ENCODE measurements at places on chromosomes 3 and 15.

GRCh38 chr3:74631351-74632140 is 17.1 kb upstream of the CNTN3 start:
- DNase-seq: no peak

- no peak for DNase-seq
Observed at GRCh38 chr3:105456017-105456416, 89.3 kb downstream of the ALCAM start.

DNA sequence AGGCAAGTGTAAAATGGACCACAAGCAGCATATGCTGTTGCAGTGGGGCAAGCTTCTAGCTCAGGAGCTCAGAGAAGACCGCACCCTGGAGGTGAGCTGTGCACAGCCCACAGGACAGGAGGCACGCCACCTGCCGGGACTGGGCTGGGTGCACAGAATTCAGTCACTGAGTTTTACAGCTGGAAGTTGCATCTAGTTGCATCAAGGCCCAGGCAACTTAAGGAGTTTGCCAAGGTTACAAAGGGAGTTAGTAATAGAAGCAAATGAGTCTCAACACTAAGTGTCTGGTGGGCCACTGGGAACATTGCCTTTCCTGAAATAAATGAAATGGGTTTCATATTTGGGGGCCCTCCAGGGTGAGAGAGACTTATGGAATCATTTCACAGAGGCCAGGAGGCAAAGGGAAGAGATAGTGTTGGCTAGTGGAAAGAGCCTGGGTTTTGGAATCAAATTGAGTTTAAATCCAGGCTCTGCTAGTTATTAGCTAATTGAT is 36.0 kb upstream of the TIMP4 start:
- no peak for DNase-seq

GRCh38 chr3:133901083-133901482 is 5.4 kb upstream of the RAB6B start:
- DNase-seq: no peak

- DNase-seq: no peak
Observed at GRCh38 chr3:52388933-52389332, 56.0 kb downstream of the SEMA3G start.

GRCh38 chr15:91801836-91802534 is 51.5 kb upstream of the SLCO3A1 start:
- no peak for DNase-seq

DNA sequence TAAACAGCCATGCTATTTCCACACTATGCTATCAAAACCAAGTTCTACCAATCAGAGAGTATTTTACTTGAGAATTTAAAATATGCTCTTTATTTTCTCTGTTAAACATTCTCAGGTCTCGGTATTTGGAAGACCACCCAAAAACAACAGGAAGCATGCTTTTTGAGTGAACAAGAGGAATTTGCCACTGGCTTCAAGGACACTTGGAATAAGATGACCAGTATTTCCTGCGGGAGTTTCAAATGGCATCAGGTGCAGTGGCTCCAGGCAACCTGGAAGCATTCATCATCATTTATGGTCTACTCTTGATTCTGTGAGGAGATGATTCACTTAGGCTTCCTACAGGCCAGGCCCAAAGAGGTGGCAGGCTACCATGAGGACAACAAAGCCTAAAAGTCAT is 305.7 kb upstream of the ATP11B start:
- DNase-seq: no peak

DNA sequence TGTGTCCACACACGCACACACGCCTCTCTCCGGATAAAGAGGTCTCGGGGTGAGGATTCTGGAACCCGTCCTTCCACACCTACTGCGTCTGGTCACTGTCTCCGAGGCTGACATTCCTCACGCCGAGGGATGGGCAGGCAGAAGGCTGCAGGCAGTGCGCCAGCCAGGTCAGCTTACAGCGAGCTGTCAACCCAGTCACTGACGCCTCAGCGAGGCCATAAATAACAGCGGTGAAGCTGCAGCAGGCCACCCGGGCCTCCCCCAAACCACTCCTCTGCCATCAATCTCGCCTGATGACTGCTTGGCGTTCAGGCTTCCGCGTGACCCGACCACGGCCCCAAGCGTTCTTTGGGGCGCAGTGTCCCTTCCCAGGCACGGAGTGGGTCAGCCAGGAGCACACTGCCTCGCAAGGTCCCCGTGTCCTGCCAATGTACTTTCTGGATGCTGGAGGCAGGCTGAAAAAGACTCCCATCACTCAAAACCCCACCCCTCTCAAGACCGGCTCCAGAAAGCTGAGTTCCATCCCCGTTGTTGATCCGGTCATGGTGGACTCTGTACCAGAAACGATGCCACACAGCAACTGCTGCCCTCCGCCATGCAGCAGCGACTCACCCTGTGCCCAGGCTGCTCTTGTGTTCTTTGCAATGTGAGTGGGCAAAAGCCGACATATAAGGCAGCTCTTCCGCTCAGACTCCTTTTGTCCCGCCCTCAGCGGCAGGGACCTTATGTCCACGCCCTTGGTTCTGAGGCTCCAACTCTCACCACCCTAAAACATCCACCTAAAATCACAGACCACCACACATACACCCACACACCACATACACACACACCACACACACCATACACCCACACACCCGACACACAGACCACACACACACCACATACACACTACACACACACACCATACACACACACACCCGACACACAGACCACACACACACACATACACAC is 27.1 kb downstream of the CPN2 start:
- no peak for DNase-seq

DNA sequence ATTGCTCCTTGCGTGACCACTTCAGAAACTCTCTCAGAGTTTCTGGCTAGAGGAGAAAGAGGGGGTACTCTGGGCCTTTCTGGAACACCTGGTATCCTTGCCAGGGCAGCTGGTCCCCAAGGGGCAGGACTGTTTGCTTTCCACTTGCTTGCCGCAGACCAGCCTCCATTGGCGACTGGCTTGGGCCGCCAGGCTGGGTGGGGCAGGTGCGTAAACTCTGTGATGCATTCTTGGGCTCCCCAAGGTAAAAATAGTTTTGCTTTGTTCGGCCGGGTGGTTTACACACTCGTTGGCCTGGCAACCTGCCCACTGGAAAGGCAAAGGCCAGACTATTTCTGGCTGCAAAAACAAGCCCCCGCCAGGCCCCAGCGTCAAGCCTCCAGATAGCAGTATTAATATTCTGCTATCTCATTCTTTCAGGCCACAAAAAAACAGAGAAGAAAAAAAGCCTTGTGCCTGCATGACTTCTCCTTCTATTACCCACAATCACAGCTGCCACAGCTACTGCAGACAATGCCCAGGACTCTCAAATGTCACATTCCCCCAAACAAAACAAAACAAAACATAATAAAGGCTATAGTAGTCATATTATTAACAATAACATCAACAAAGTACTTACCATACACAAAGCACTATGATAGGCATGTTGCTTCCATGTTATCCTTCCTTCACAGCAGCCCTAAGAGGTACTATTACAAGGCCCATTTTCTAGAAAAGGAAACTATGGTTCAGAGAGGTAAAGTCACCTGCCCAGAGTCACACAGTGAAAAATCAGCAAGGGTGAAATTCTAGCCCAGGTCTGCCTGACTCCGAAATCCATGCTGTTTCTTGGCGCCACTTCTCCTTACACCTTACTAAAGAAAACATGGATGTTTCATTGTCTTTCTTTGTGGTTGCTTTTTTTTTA is 14.0 kb upstream of the SSUH2 start:
- DNase-seq: no peak

DNA sequence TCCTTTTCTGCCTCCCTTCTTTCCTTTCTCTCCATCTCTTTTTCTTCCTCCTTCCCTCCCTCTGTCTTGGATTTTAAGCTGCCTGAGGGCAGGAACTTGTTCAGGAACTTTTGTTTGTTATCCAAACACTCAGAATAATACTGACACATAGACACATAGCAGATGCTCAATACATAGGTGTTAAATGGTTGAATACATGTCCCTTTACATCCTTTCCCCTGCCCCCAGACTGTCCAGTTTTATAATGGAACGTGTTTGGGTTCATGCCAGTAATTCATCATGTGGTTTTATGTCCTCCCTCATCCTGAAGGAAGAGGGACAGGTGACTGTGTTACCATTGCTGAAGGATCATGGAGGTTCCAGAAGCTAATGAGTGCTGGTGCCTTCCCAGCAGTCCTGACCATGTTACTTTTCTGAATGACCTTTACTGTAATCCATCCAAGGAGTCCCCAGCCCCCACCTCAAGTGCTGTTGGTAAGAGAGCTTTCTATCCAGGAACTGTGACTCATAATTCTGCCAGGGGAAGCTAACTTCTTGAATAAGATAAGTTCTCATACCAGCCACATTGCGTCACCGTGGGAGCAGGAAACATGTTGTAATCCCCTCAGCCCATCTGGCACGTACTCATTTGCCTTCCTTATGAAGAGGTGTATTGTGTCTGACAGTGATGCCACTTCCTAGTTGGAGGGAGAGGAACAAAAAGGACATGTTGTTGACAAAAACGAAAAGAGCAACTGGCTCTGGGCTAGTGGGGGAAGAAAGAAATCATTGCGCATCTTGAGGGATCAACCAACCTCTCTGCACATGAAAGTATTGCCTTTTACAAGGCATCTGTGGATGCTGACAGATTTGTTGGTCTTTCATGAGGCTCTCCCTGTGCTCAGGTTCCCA is 52.4 kb downstream of the IL1RAP start:
- DNase-seq: no peak

GRCh38 chr15:65246026-65246714 is 34.9 kb upstream of the CILP start:
- DNase-seq: no peak

GRCh38 chr3:152359385-152360248 is 90.9 kb downstream of the MBNL1 start:
- DNase-seq: no peak

DNA sequence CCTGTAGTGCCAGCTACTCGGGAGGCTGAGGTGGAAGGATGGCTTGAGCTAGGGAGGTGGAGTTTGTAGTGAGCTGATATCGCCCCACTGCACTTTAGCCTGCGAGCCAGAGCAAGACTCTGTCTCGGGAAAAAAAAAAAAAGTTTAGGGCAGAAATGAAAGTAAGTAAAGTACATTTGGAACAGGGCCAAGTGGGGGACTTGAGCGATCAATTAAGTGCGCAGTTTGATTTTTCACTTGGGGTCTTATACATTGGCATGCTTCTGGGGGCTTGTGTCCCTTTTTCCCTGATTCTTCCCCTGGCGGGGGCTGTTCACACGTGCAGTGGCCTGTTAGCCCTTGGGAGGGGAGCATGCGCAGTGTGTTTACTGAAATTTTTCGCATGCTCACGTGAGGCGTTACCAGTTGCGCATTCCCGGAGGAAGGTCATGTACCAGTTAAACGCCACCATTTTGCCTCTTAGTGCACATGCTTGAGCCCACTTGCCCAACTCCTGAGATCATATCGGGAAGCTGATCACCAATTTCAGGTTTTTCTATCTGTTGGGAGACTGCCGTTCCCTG is 42.0 kb downstream of the GALNT15 start:
- no peak for DNase-seq

DNA sequence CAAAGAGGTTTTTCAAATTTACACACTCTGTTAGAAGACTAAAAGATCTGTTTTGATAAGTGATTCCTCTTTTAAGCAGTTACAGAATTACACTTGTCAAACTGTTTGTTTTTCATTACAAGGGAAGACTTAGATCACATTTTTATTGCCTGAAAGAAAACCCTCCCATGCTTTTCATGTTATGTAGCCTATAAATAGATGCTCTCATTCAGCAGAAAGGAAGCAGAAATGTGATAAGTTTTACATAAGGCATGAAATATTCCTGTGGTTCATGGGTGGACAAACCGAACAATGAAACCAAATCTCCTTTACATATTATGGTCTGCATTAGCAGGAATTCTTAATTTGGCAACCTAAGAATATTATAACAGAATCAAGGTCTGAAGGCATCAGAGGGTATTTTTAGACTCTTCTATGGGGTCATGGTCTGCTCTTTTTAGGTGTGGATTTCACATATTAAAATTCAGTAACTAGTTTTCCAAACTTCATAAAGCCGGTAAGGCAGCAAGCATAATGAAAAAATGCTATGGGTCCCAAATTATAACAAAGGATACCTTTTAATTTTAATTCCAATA is 37.3 kb upstream of the FXR1 start:
- DNase-seq: no peak

GRCh38 chr3:137217733-137218132 is 259.9 kb downstream of the IL20RB start:
- DNase-seq: no peak

DNA sequence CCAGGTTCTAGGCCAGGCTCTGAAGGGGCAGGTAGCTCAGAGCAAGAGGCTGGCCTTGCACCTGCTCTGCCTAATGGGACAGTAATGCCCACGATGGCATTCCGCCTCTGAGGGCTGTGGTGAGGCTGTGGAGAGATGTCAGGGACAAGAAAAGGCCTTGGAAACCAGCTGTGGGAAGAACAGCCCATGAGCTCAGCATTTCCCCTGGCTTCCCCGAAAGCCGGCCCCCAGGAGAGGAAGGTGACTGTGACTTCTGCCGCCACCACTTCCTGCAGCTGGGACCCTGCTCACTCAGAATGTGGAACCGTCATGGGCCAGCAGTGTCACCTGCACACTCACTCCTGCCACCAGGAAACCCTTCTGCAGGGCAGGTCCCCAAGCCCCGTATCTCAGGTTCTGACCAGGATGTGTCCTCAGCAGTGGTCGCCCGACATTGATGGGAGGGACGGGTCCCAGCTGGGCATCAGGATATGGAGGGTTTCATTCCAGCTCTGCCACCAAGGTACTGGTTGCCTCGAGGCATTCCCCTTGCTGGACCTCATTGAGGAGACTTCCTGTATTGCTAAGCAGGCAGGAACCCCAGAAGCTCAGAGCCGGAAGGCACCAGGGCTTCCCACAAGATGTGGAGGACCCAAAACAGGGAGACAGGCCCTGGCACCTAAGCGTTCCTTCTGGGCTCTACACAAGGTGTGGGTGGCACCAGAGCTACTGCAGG is 30.7 kb downstream of the SEMA7A start:
- no peak for DNase-seq

GRCh38 chr3:54668236-54668635 is 259.6 kb downstream of the LRTM1 start:
- DNase-seq: no peak

- no peak for DNase-seq
Observed at GRCh38 chr15:26889298-26889898, 22.5 kb downstream of the GABRA5 start.

- DNase-seq: no peak
Observed at GRCh38 chr3:59957150-59957549, 907.3 kb upstream of the CFAP20DC start.

GRCh38 chr3:122629763-122630162 is 50.9 kb upstream of the PARP14 start:
- no peak for DNase-seq

- no peak for DNase-seq
Observed at GRCh38 chr15:64574301-64575017, 114.1 kb downstream of the ZNF609 start.

DNA sequence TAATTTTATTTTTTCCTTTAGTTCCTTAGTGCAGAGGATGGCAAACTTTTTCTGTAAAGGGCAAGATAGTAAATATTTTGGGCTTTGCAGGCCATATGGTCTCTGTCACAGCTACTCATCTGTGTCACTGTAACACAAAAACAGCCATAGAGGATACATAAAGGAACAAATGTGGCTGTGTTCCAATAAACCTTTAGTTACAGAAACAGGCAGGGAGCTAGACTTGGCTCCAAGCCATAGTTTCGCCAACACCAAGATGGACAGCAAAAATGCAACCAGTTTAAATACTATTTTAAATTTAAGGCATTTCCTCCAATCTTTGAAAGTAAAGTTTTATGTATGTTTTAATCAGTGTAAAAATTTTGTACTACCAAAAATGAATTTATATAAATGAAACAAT is 753.4 kb downstream of the FHIT start:
- DNase-seq: no peak
